GM23248 (cell line): ENCODE measurements at places on chromosomes 3 and 15. TPM values are rescaled to one million over a fixed set of nuclear protein-coding genes. Genes with fewer than 3 reads are reported as not detected.

GRCh38 chr3:126152458-126152857, 27.9 kb downstream of the ALDH1L1 start:
- DNase-seq: no peak

DNA sequence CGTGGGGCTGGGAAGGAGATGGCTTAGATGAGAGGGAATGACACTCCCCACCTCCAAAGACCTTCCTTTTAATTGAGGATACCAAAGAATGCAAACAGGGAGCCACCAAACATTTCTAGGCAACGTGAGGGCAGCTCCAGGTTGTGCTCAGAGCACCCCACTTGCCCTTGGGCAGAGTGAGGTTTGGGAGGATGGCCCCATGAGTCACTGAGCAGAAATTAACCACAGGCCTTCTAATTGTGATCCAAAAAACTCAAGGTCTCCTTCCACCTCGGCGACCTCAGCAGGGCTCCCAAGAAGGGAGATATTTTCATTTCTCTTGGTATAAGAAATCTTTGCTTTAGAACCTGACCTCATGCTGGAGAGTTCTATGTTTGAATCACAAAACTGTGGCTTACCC, 305.0 kb upstream of the TPM1 start:
- DNase-seq: peak; percentile 43

The TM4SF18 gene
- total RNA-seq: not detected in 2 replicates

The CGNL1 gene
- 0.11 and 0.13 TPM in 2 replicates for total RNA-seq

The IGSF10 gene
- total RNA-seq: not detected in 2 replicates

DNA sequence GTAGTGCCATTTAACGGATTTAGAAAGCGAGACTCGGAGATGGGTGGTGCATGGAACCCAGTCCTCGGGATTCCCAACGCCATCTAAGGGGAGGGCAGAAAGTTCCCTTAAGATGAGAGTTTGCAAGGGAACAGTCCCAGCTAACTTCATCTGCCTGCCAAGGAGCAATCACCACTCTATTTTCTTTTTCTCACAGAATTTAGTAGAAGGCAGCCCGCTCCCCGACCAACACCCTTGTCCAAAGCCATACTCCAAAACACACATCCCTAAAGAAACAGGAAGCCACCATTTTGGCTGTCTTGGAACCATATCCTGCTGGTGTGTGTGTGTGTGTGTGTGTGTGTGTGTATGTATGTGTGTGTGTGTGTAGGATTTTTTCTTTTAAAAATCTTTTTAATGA, 7.1 kb upstream of the FGD5 start:
- DNase-seq: no peak

- peak; percentile 79 for DNase-seq
Observed at GRCh38 chr3:188901126-188901525, 270.6 kb upstream of the TPRG1 start.

GRCh38 chr3:127953091-127954035, 38.3 kb downstream of the KBTBD12 start:
- peak; percentile 70 for DNase-seq

- no peak for DNase-seq
Observed at GRCh38 chr15:31376511-31376910, 49.9 kb downstream of the KLF13 start.

The CKMT1A gene
- total RNA-seq: not detected in 2 replicates

The TMEM207 gene
- not detected in 2 replicates for total RNA-seq

The UBAP1L gene
- total RNA-seq: 0.43 and 0.63 TPM in 2 replicates

GRCh38 chr15:78411061-78411460, 27.0 kb upstream of the IREB2 start:
- no peak for DNase-seq

- no peak for DNase-seq
Observed at GRCh38 chr3:83843716-83844115, 1115.1 kb upstream of the CADM2 start.

The ANKUB1 gene
- not detected in 2 replicates for total RNA-seq
